AG04449 (cell line): ENCODE measurements at places on chromosomes 7 and 10.

GRCh38 chr10:62025901-62026879, 124.7 kb downstream of the ARID5B start:
- no peak for DNase-seq

- DNase-seq, result no peak
These were observed 12.3 kb downstream of the RPA3 start for GRCh38 chr7:7706101-7706511.

- no peak for DNase-seq
These were observed 14.1 kb upstream of the NOC3L start for GRCh38 chr10:94376865-94377264.

GRCh38 chr7:32257621-32258020, 187.4 kb upstream of the PDE1C start:
- no peak for DNase-seq

DNA sequence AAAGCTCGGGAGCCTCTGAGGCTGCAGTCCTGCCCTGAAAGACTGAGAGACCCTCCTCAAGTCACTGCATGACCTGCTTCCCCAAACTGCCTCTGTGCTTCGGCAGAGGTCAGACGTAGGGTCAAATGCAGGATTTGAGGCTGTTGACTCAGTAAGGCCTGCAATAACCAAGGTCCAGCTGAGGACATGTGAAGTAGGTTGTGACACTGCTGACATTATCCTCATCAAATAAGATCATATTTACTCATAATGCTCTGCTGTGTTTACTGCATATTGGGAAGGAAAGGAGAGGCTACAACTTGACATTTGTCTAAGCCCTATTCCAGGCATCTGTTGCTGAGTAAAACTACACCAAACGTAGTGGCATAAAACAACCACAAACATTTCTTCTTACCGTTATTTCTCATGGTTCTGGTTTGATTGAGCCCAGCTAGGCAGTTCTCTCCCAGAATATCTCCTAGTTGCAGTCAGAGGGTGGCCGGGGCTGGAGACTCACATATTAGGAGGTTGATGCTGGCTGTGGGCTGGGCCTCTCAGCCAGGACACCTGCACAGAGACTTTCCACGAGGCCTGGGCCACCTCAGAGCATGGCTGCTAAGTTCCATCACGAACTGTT, 122.1 kb upstream of the STK17A start:
- no peak for DNase-seq

DNA sequence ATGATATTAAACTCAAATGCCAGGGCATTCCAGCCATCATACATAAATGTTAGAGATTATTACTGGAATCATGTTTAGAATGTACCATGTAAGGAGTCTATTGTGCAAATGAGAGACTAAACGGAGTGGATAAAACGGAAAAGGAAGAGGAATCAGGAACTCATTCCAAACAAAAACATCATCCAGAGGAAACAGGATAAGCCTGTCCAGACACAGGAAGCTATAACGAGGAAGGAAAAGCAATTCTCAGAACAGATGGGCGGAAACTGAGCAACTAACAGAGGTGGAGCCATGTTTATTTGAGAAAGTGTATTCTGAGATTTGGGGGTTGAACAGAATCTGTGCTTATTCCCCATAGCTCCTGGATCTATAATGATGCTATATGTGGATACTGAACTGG, 52.3 kb upstream of the TRIM24 start:
- DNase-seq, result no peak

- no peak for DNase-seq
These were observed 110.1 kb upstream of the KIF5B start for GRCh38 chr10:32166365-32166764.

GRCh38 chr10:88108115-88108610, 244.7 kb downstream of the PTEN start:
- no peak for DNase-seq

DNA sequence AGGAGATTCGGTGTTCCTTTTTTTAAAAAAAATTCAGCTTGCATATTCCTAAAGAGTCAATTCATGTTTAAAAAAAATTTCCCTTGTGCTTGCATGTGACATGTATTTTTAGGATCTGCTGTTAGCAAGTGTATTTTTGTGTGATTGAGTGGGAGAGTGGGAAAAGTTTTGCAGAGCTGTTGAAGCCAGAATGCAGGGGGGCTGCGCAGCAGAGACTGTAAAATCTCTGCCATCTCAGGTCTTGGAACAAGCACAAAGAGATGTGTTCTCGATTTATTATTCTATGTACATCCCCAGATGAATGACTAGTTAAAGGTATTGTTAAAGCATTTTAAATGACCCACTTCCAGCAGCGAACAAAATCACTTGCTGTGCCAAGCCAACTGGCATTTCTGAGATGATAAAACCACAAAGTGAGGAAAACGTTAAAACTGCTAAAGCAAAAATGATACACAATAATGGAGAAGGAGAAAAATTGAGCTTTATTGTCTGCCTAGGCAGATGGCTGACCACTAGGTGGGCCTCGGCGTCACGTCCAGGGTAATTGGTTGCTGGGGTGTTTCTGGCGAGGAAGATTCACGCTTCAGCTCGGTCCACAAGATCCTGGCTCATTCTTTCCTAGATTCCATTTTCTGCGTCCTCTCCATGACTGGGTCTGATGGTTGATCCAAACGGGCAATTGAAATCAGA, 67.0 kb upstream of the ATRNL1 start:
- no peak for DNase-seq

DNA sequence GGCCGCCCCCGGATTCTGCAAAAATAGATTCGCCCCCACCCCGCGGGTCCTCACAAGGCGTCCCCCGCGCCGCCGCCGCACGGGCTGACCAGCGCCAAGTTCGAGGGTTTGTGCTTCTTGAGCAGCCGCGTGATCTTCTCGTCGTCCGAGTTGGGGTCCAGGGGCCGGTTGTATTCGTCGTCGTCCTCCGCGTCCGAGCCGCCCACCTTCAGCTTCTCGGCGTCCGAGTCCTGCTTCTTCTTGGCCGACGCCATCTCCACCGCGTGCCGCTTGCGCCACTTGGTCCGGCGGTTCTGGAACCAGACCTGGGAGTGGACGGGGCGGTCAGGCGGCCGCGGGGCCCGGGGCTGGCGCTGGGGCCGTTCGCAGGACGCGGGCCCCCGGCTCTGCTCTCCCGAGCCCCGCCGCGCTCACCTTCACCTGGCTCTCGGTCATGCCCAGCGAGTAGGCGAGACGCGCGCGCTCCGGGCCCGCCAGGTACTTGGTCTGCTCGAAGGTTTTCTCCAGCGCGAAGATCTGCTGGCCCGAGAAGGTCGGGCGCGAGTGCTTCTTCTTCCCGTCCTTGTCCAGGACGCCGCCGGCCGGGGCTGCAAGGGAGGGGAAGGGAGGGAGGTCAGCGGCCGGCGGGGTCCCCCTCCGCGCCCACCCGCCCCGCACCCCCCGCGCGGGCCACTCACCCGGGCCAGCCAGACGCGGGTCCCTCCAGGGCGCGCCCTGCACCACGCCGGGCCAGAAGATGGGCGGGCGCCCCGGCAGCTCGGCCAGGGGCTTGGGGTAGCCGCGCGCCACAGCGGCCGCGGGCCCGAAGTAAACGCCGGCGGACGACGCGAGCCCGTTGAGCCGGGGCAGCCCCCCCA, 853 bp downstream of the NKX6-2 start:
- no peak for DNase-seq

DNA sequence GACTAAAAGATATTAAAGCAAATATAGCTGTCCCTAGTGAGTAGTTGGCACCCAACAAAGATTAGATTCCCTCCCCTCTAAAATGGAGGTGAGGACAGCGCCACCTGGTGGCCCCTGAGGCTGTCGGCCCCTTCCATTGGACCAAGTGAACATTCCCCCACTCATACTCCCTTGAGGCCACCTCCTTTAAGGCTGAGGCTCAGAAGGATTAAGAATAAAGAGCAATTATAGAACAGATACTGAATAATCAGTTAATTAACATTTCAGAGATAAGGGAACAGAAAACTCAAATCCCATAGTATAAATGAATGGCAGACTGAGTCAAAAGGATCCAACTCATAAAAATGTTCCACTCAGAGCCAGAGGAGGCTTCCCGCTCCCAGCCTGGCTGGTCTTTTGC, 130.4 kb upstream of the GHITM start:
- DNase-seq, result no peak

GRCh38 chr10:94006591-94007550, 13.1 kb downstream of the PLCE1 start:
- DNase-seq, result no peak

DNA sequence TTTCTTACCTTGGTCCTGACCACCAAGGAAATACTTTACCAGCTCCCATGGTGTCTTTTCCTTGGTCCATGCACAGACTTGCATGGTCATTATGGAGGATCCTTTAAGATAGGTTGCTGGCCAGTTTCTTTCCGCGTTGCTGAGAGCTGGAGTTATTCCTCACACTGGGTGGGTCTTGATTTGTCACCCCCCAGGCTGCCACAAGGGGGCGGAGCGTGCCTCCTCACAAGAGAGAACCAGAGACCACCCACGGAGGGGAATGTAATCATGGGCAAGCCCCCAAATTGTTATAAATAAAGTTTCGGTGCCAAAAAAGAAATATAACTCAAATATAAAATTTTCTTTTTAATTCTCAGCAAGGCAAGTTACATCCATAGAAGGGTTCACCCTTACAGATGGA, 10.5 kb upstream of the TRIM24 start:
- DNase-seq, result no peak

- DNase-seq, result no peak
These were observed 118.1 kb upstream of the ADCY1 start for GRCh38 chr7:45456105-45456504.

GRCh38 chr7:83415840-83416239, 233.1 kb downstream of the SEMA3E start:
- DNase-seq, result no peak

GRCh38 chr10:103373544-103373943, 5.8 kb downstream of the TAF5 start:
- DNase-seq, result no peak

DNA sequence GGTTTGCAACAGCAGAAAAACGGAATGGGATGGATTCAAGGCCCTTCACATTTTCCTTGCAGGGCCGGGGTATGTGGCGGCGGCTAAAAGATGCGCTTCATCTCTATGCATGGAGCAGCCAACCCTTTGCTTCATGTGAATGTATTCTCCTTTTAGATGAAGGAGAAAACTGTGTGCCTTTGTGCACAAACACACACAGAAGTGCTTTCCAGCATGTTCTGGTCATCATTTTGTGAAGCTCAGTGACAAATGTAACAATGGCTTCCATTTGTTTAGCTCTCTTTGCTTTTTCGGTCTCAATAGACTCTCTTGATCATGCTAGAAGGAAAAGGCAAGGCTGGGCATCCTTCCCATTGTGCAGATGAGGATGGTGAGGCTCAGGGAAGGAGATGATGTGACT, 161.7 kb upstream of the MKI67 start:
- DNase-seq, result no peak

DNA sequence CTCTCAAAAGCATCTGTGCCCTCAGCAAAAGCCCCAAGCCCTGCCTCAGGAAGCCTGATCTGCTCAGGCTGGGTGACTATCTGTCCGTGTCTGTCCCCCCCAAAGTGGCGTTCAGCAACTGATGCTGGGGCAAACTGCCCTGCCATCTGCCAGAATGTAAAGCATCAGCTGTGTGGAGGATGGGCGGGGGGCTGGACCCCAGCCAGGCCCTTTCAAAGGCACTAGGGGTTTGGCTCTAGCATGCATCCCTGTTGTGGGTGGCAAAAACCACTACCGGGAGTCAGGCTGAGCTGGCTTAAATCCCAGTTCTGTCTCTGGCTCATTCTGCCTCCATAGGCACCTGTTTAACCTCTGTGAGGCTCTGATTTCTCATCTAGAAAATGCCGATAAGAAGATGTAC, 35.5 kb downstream of the GPRIN2 start:
- DNase-seq, result no peak

- DNase-seq, result no peak
These were observed 46.8 kb upstream of the NAMPT start for GRCh38 chr7:106331441-106332175.

GRCh38 chr7:109125001-109125400, 555.3 kb downstream of the DNAJB9 start:
- no peak for DNase-seq

DNA sequence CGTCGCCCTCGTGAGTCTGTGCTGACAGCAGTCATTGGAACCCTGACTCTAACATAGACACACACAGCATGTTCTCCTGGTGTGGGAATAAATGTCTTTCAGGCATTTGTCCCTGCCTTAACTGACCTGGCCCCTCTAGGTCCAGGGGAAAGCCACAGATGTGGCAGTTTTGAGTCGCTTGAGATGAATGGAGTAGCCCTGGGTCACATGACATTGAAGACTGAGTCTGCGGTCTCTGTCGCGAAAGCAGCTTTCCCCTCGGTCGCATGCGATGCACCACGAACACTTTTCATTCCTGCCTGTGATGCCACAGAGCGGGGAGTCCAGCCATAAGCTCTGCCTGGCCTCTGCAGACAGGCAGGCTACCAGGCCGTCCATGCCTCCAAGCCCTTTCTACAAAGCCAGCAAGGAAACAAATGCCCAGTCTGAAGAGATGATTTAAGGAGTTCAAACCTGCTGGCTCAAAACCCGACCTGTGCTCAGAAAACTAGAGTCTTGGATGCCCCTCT, 172.3 kb downstream of the WDR37 start:
- no peak for DNase-seq

DNA sequence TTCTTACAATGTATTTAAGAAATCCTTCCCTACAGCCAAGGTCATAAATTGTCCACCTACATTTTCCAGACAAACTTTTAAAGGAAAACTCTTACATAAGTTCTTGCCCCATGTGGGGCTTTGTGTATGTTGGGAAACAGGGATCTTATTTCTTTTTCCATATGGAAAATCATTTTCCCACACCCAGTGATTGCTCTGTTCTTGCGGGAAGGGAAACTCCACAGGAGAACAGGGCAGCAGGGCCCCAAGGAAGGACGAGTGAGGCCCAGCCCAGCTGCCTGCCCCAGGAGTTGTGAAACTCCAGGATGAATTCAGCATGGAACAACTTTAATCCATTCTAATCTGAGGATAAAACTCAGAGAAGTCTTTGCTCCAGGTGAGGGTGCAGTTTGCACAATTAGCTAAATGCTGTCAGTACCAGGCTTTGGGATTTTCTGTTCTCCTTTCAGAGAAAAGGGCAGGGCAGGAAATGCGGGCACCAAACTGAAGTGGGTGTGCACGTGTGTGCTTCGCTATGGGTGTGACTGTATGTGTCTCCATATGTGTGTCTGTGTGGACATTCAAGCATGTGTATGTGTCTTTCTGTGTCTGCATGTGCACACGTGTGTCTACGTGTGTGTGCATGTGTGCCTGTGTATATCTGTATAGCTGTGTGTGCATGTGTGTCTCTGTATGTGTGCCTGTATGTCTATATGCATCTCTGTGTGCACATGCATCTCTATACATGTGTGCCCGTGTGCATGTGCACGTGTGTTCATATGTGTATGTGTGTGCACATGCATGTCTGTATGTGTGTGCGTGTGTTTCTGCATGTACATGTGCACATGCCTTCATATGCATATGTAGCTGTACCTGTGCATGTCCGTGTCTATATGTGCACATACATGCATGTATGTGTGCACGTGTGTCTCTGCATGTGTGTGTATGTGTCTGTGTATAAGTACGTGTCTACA, 102.0 kb upstream of the FAM20C start:
- peak; percentile 56 for DNase-seq

- DNase-seq, result no peak
These were observed 50.8 kb downstream of the ZRANB1 start for GRCh38 chr10:124992462-124993344.

- no peak for DNase-seq
These were observed 951 bp downstream of the ZNF25 start for GRCh38 chr10:37975401-37975991.
